MG63 (cell line): ENCODE measurements at places on chromosomes 7 and 10. TPM values are rescaled to one million over a fixed set of nuclear protein-coding genes. Genes with fewer than 3 reads are reported as not detected.

The POLR2J3 gene
- total RNA-seq, result 2.2 and 7.1 TPM in 2 replicates

The TAS2R4 gene
- not detected in 2 replicates for total RNA-seq

The NCF1 gene
- not detected in 2 replicates for total RNA-seq

- peak; percentile 73 for DNase-seq
Measured at GRCh38 chr10:88270871-88271713, 312.0 kb downstream of the RNLS start.

DNA sequence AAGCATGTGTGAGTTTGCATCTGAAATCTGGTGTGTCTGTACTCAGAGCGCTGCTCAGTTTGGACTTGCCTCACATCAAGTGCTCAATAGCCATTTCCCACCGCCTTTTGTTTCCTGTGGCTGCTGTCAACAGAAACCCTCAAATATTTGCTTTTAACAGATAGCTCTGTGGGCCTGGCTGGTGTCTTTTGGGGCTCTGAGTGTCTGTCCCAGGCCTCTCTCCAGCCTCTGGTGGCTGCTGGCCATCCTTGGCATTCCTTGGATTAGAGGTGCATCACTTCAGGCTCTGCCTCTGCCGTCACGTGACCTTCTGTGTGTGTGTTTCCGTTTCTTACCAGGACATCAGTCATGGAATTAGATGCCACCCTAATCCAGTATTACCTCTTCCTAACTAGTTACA lies 9.3 kb downstream of the YKT6 start:
- DNase-seq, result no peak

- DNase-seq, result no peak
Measured at GRCh38 chr7:87885018-87885417, 8.7 kb downstream of the DBF4 start.

- no peak for DNase-seq
Measured at GRCh38 chr10:133016493-133017202, 71.1 kb upstream of the ADGRA1 start.

- no peak for DNase-seq
Measured at GRCh38 chr7:155483245-155483644, 25.3 kb downstream of the EN2 start.

- no peak for DNase-seq
Measured at GRCh38 chr7:94431176-94431575, 36.5 kb downstream of the COL1A2 start.

DNA sequence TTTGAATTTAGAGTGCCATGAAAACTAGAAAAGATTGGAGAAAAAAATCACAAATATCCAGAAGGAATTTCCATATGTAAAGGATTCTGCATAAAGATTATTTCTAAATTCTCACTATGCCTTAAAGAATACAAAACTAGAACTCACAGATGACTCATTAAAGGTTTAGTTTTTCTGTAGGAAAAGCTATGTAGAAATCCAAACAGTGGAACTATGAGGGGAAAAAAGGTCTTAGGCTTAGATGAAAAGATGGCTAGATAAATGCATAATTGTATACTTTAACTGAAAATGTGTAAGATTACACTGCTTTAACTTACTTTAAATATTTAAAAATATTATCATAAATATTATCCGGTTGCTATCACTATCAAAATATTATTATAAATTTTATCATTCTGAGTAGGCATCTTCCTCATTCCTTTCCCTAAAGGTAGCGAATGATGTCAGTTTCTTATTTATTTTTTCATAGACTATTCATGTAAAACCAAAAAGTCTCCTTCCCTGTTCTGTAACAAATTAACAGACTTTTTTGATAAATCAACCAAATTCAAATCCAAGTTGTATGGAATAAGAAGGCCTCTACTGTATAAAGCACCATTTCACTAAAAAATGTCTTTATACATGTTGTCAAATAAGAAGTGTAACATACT lies 69.1 kb upstream of the COMTD1 start:
- DNase-seq, result no peak

GRCh38 chr7:95411036-95411435 lies 14.9 kb upstream of the PON3 start:
- no peak for DNase-seq
